SK-N-SH treated with all-trans-retinoic acid at 6 μM for 48 hours (cell line): ENCODE measurements at places on chromosomes 1 and 21.

DNA sequence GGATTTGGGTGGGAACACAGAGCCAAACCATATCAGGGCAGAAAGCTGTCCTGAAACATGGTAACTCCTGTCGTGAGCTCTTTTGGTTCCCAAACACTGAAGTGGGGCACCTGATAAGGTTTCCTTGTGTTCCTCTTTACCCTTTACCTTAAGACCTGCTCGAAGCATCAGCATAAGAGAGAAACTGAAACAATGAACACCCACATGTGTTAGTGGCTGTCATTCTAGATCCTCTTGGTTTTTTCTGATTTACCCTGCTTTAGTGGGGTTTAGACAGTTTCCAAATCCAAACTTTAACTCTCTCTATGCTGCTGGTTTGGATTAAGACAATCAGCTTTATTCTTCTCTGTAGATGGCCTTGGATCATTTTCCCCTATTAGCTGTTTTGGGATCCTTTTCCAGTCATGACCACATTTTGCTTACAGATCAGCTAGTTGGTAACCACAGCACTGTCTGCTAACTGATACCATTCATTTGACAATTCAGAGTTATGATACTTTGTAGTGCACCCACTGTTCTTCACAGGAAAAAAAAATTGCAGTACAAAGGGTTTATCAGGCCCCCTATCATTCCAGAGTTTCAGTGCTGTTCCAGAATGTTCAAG, 975 bp upstream of the MNDA start:
- ATAC-seq = no peak

DNA sequence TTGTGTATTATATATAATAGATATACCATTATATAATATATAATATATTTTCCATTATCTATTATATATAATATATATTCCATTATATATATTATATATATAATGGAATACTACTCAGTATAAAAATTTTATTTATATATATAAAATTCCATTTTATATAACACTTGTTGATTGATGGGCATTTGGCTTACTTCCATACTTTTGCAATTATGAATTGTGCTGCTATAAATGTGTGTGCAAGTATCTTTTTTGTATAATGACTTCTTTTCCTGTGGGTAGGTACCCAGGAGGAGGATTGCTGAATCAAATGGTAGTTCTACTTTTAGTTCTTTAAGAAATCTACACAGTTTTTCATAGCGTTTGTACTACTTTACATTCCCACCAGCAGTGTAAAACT, 1211.1 kb downstream of the NCAM2 start:
- no peak for ATAC-seq

DNA sequence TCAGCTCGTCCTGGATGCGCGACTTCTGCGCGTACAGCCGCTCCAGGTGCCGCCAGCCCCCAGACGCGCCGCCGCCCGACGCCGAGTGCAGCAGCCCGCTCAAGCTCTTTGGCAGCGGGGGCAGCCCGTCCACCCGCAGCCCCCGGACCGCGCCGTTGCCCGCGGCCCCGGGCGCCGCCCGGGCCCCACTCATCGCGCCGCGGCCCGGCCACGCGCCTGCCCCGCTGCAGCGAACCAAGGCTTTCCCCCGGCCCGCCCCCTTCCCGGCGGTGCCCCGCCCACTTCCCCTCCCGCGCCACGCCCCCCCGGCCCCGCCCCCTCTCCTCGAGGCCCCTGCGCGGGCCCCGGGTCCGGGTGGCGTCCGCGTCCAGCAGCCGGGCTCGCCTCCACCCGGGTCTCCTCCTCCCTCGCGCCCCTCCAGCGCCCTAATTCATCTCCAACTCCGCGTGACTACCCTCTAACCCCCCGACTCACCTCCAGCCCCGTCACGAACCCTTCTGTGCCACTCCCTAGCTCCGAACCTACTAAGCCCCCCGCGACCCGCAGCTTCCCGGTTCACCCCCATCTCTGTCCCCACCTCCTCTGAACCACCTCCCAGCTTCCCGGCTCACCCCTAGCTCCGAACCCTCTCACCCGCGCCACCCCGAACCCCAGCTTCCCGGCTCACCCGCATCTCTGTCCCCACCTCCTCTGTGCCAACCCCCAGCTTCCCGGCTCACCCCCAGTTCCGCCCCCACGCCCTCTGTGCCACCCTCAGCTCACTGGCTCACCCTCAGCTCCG, at the start of gene FAM89A:
Gene FAM89A (minus strand): TSS at position 236 of the 781 bp plus-strand sequence. CDS start 43 bp downstream, at position 193.
- peak; percentile 31; the same call in 2 of the 3 replicates for ATAC-seq

DNA sequence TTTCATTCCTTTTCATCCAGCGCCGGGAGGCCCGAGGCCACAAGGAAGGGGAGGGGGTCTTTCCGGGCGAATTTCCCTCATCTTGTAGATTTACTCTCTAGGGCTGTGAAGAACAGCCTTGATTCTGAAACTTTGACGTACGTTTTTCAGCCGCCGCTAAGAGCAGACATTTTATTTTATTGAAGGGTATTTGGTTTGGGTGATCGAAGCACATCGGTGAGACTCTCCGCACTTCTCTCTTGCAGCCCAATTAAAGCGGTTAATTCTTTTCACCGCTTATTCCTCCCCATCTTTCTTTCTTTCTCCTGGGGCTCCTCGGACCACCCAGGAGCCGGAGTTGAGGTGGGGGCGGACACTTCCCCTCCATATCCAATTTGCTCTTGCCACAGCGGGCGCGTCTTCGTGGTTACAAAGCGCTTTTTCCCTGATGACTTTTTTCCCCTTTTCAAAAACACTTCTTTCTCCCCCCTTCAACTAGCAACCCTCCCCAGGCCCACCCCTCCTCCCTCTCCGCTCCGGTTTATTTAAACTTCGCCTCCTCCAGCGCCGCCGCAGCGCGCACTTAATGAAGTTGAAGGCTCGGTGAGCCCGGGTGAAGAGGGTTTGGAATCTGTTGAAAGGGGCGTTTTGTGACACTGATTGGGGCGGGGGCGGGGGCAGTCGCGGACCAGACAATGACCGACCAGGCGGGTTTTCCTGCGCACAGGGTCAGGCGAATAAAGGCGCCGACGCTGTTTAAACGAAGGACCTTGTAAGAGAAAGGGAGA, 5.9 kb downstream of the FOXD2 start:
- ATAC-seq = no peak

DNA sequence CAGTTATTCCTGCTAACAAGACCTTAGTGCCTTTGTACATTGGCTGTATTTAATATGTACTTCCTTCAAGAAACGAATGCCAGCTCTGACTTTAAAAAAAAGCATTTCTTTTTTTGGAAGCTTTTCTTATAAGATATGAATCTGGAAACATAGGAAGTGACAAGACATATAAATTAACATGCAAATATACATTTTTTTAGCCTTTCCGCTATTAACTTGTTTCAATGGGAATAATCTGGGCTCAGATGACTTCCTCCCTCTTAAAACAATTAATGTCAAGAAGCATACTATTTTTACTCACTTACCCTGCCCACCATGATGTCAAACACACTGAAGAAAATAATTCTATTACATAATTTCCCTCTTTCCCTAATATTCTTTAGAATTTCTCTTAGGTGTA, 1.4 kb downstream of the DENND1B start:
- no peak for ATAC-seq
